ENCODE measurements at places on chromosomes 3 and 15.

- no peaks in the 10 kb centered on the region for H3K4me1 ChIP-seq
- no peaks in the 10 kb centered on the region for H3K36me3 ChIP-seq
- no peaks in the 10 kb centered on the region for H3K27me3 ChIP-seq
- H3K27ac ChIP-seq: no peak overlapping the region
- no peak overlapping the region for H3K4me3 ChIP-seq
Measured at GRCh38 chr3:78174821-78175220, 1134.9 kb downstream of the ROBO2 start.

DNA sequence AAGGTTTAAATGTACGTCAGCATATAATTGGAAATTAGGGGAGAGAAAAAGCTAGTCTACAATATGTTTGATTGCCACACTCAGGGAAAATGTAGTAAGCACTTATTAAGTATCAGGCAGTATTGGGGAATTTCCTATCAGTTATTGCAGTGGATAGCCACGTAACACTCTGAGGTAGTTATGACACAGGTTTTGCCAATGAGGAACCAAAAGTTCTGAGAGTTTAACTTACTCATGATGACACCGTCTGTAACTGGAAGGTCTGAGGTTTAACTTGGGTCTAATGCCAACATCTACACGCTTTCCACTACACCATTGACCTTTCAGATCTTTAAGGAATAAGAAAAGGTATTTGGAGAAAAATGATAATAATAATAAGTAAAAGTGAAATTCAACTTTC lies 89.5 kb downstream of the ZMAT3 start:
- H3K27me3 ChIP-seq: no peaks in the 10 kb centered on the region
- H3K4me1 ChIP-seq: peaks cover 4% of the 10 kb centered on the region
- H3K4me3 ChIP-seq: no peak overlapping the region
- H3K27ac ChIP-seq: no peak overlapping the region
- no peaks in the 10 kb centered on the region for H3K36me3 ChIP-seq
- no peak for DNase-seq

GRCh38 chr3:168424059-168424734 lies 328.5 kb upstream of the GOLIM4 start:
- H3K4me3 ChIP-seq: no peak overlapping the region
- H3K36me3 ChIP-seq: no peaks in the 10 kb centered on the region
- H3K4me1 ChIP-seq: no peaks in the 10 kb centered on the region
- no peak for DNase-seq
- no peaks in the 10 kb centered on the region for H3K27me3 ChIP-seq
- H3K27ac ChIP-seq: no peak overlapping the region

DNA sequence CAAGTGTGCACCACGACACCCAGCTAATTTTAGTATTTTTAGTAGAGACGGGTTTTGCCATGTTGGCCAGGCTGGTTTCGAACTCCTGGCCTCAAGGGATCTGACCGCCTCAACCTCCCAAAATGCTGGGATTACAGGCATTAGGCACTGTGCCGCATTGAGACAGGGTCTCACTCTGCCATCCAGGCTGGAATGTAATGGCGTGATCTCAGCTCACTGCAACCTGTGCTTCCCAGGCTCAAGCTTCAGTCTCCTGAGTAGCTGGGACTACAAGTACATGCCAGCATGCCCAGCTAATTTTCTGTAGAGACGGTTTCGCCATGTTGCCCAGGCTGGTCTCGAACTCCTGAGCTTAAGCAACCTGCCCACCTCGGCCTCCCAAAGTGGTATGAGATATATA lies 51.6 kb downstream of the ACAD9 start:
- DNase-seq: no peak
- H3K27me3 ChIP-seq: peaks cover 3% of the 10 kb centered on the region
- H3K27ac ChIP-seq: no peak overlapping the region
- H3K36me3 ChIP-seq: no peaks in the 10 kb centered on the region

DNA sequence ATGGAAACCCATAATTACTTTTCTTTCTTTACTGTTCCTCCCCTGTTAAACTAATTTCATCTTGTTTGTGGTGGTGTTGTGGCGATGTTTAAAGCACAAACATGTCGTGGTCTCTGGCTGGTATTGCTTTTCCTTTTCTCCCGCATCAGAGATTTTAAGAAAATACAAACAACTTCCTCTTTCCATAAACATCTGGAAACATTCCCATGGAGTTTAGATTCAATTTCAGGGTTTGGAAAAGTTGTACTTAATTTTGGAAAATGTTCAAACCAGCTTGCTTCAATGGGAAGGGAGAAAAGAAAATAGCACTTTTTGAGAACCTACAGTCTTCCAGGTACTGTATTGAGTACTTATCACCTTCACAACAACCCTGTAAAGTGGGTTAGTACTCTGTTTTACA lies 30.4 kb downstream of the STARD9 start:
- peaks cover 42% of the 10 kb centered on the region for H3K4me1 ChIP-seq
- H3K4me3 ChIP-seq: peak overlapping the region; percentile 77
- peaks cover 18% of the 10 kb centered on the region for H3K36me3 ChIP-seq
- H3K27me3 ChIP-seq: no peaks in the 10 kb centered on the region
- no peak for DNase-seq
- peak overlapping the region; percentile 92 for H3K27ac ChIP-seq

DNA sequence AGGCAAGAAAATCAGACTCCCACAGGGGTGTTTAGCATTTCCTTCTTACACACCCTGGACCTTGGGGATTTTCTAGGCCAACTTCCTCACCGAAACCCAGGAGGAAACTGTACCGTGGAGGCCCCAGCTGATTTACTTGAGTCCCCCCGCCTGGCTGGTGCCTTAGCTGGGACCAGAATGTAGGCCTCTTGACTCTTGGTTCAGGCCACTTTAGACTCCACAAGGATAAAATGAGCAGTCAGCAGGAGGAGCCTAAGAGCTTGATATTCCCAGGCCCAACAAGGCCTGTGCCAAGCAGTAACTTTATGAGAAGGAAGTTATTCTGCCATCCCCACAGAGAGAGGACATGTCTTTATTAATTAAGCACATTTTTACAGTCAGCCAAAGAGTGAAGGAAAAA lies 4.6 kb upstream of the APBA2 start:
- no peak overlapping the region for H3K27ac ChIP-seq
- H3K4me1 ChIP-seq: no peaks in the 10 kb centered on the region
- H3K36me3 ChIP-seq: no peaks in the 10 kb centered on the region
- H3K27me3 ChIP-seq: peaks cover 21% of the 10 kb centered on the region
- DNase-seq: no peak

GRCh38 chr3:160828880-160829279 lies 72.8 kb downstream of the PPM1L start:
- H3K4me3 ChIP-seq: no peak overlapping the region
- no peak for DNase-seq
- H3K36me3 ChIP-seq: no peaks in the 10 kb centered on the region
- H3K27me3 ChIP-seq: no peaks in the 10 kb centered on the region
- H3K27ac ChIP-seq: no peak overlapping the region

DNA sequence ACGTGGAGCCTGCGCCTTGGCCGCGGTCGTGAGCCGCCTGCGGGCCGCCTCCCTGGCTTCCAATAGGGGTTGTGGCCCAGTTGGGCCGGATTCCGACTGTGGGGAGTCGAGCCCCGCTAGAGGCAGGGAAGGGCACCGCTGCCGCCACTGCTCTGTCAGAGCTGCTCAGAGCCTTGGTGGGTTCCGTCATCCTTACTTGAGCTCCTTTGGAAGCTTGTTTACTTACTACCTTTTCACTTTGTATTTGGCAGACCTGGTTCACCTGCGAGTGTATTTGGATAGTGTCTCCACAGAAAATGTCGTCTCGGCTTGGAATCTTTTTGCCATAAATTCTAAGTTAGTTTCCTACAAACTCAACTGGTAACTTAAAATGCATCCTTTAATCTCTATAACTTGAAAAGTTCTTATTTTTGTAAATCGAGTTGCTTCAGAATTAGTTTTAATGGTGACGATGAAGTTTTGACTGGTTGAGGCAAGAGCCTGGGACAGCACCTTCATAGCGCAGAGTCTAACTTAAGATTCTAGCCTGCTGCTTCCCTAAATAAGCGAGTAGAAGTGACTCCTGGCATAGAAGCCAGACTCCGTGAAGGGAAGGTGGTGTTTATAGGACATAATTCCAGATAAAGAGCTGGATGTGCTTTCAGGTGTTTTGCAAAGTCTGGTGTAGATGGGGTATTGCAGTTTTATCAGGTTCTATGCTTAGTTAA lies 800 bp downstream of the DAG1 start:
- peak overlapping the region; percentile 93 for H3K27ac ChIP-seq
- H3K27me3 ChIP-seq: no peaks in the 10 kb centered on the region
- H3K4me3 ChIP-seq: peak overlapping the region; percentile 94

- no peaks in the 10 kb centered on the region for H3K27me3 ChIP-seq
- no peaks in the 10 kb centered on the region for H3K4me1 ChIP-seq
- no peak overlapping the region for H3K4me3 ChIP-seq
- DNase-seq: no peak
- no peaks in the 10 kb centered on the region for H3K36me3 ChIP-seq
Measured at GRCh38 chr3:8608791-8609467, 35.7 kb downstream of the SSUH2 start.

DNA sequence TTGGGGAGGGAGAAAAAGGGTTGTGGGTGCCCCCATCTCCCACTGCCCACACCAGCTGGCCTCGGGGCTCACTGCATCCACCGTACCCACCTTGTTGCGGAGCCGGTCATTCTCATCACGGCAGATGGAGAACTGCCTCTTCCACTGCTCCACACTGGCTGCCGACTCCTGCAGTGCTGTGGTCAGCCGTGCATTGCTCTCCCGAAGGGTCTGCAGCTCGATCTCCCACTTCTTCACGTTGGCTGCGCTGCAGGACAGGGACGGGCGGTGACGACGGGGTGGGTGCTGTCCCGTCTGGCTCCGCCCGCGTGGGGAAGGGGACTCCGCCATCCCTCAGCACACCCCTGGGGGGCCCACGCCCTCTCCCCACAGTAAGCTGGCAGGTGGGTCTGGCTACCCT lies 45.1 kb downstream of the WHAMM start:
- DNase-seq: no peak
- no peak overlapping the region for H3K4me3 ChIP-seq
- H3K4me1 ChIP-seq: peaks cover 4% of the 10 kb centered on the region
- peaks cover 21% of the 10 kb centered on the region for H3K36me3 ChIP-seq

DNA sequence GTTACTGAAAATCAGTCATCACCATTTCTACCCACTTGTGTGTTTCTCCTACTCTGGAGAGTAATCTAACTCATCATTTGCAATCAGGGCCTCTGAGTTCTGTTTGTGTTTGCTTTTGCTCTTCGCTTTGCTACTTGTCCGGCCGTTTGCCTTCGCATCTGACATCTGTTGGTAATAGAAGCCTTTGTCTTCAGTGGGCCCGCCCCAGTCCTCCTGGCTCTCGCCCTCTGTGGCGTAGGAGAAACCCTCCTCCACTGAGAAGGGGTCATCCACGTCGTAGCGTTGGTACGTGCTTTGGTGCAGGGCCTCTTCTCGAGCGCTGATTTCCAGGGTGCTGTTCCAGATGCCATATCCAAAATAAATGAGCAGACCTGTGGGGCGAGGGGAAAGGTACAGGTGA lies 48.3 kb downstream of the CLDN11 start:
- no peak overlapping the region for H3K27ac ChIP-seq
- H3K4me1 ChIP-seq: peaks cover 1% of the 10 kb centered on the region
- H3K4me3 ChIP-seq: no peak overlapping the region
- DNase-seq: no peak
- no peaks in the 10 kb centered on the region for H3K36me3 ChIP-seq
- peaks cover 21% of the 10 kb centered on the region for H3K27me3 ChIP-seq

- H3K27ac ChIP-seq: no peak overlapping the region
- DNase-seq: no peak
- no peak overlapping the region for H3K4me3 ChIP-seq
- no peaks in the 10 kb centered on the region for H3K27me3 ChIP-seq
Measured at GRCh38 chr15:34886134-34886533, 83.4 kb downstream of the AQR start.

DNA sequence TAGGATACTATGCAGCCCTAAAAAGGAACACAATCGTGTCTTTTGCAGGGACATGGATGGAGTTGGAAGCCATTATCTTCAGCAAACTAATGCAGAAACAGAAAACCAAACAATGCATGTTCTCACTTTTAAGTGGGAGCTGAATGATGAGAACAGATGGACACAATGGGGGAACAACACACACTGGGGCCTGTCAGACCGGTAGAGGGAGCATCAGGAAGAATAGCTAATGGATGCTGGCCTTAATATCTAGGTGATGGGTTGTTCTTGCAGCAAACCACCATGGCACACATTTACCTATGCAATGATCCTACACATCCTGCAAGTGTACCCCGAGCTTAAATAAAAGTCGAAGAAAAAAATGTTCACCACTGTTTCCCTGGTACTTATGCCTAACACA lies 17.5 kb downstream of the SENP7 start:
- H3K4me3 ChIP-seq: no peak overlapping the region
- H3K27me3 ChIP-seq: no peaks in the 10 kb centered on the region
- peaks cover 26% of the 10 kb centered on the region for H3K36me3 ChIP-seq

GRCh38 chr3:135084976-135085375 lies 289.9 kb downstream of the EPHB1 start:
- H3K4me1 ChIP-seq: no peaks in the 10 kb centered on the region
- no peaks in the 10 kb centered on the region for H3K36me3 ChIP-seq
- no peak overlapping the region for H3K4me3 ChIP-seq
- H3K27ac ChIP-seq: no peak overlapping the region
- H3K27me3 ChIP-seq: no peaks in the 10 kb centered on the region

GRCh38 chr3:189202583-189202982 lies 30.8 kb downstream of the TPRG1 start:
- DNase-seq: no peak
- no peak overlapping the region for H3K27ac ChIP-seq
- H3K4me1 ChIP-seq: no peaks in the 10 kb centered on the region
- no peak overlapping the region for H3K4me3 ChIP-seq
- no peaks in the 10 kb centered on the region for H3K36me3 ChIP-seq
- H3K27me3 ChIP-seq: peaks cover 18% of the 10 kb centered on the region

DNA sequence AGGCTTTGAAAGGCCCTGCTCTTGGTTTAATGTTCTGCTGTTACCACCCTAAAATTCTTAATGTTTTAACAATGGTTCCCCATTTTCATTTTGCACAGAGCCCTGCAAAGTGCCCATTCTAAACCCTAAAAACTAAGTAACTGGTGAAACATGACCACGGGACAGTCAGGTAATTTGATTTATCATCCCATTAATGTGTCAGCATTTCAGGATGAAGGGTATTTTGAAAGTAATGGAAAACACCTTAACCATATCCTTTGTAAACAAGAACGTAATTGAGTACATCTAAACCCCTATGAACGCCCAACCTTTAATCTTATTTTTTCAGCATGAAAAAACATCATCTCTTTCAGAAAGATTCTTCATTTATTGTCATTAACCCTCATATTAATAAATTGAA lies 164.9 kb upstream of the IL12A start:
- no peak for DNase-seq
- no peaks in the 10 kb centered on the region for H3K36me3 ChIP-seq
- no peak overlapping the region for H3K4me3 ChIP-seq
- no peaks in the 10 kb centered on the region for H3K4me1 ChIP-seq
- peaks cover 8% of the 10 kb centered on the region for H3K27me3 ChIP-seq

DNA sequence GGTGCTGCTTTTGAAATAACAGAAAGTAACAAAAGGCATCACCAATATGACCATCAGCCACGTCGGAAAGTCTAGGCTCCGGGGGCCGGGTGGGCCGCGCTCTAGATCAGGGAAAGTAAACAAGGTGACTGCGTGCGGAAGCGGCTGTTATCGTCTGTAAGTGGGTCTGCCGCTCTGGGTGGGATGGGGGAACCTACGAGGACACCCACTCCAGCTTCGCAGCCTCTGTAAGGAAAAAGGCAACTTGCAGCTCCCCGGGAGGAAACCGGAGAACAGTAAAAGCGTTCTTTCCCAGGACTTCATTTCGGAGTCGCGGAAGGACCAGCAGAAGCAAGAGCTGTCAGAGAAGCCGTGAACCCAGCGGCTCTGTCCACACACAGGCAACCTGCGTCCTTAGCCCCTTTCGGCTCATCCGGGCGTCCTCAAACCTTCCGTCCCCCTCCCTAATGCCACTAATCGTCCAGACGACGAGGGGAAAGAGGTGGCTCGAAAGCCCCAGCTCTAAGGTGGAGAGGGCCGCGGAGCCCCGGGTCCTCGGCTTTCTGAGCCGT lies 461 bp downstream of the XRN1 start:
- H3K27ac ChIP-seq: peak overlapping the region; percentile 98
- no peaks in the 10 kb centered on the region for H3K27me3 ChIP-seq
- H3K4me3 ChIP-seq: peak overlapping the region; percentile 93
- peaks cover 24% of the 10 kb centered on the region for H3K4me1 ChIP-seq

Measured in T-helper 2 cell treated with Interferon-gamma antibody and Interleukin-4, amounts not matched to agents 5 μg/mL and 100 μg/mL, for 36 hours (primary cell).